ENCODE measurements at places on chromosomes 4 and X.

GRCh38 chr4:47990145-47990544 lies 26.3 kb downstream of the CNGA1 start:
- no peak for DNase-seq

GRCh38 chr4:94634271-94634670 lies 123.5 kb upstream of the BMPR1B start:
- DNase-seq, result peak; percentile 25

- peak; percentile 42 for DNase-seq
Observed at GRCh38 chrX:12988797-12989196, 13.9 kb downstream of the TMSB4X start.

DNA sequence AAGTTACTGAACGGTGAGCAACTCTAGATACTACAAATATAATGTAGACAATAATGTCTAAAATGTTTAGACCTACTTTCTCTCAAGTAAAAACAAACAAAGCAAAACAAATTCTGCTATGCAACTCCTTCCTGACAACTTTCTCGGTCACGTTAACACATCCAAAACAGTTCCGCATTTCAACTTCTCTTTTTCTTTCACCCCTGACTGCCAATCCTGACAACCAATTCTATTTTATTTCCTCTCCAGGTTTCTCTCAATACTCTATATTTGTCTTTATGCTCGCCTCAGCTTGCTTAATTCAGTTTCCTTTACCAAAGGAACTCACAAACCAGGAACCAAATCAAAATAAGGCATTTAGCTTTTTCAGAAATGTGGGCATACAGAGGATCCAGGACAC lies 513.0 kb downstream of the FSTL5 start:
- no peak for DNase-seq

- no peak for DNase-seq
Observed at GRCh38 chr4:171674781-171675180, 138.4 kb upstream of the GALNTL6 start.

GRCh38 chr4:1400191-1400805 lies 5.9 kb downstream of the NKX1-1 start:
- no peak for DNase-seq

- DNase-seq, result no peak
Observed at GRCh38 chrX:23932046-23932445, 24.2 kb downstream of the CXorf58 start.

DNA sequence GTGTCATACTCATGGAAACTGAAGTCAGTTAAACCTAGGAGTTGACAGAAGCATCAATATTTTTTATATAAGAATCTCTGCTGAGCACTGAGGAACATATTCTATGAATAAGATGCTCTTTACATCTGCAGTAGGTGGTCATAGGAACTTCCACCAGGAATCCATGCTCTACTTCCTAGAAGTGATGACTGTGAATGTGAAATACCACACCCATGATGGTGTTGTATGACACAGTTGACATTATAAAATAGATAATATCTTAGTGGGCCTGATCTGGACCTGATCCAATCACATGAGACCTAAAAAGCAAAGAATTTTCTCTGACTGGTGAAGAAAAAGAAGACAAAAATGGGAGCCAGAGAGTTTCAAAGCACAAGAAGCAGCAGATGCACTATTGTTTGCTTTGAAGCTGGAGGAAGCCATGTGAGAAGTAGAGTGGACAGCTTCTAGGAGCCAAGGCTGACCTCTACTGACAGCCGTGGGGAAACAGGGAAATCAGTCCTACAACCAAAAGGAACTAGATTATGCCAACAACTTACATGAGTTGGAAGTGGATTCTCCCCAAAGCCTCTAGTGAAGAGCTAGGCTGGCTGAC lies 68.6 kb upstream of the HS3ST1 start:
- no peak for DNase-seq

DNA sequence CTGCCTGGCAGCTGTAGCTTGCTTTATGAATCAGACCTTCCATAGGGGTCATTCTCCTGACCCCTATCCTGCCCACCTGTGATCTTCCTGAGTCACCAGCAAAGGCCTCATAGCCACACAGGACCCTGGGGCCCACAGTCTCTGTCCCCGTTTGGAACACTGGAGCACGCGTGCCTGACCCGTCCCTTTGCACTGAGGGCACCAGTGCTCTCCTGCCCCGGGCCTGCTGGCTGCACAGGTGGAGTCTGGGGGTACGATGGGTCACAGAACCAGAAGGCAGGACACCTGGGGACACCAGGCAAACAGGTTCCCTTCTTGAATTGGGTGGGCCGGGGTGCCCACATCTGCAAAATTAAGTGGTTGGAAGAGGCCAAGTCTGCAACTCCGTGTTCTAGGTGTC lies 97.2 kb downstream of the CPZ start:
- DNase-seq, result no peak

- no peak for DNase-seq
Observed at GRCh38 chr4:144342949-144343760, 202.6 kb upstream of the GYPA start.

DNA sequence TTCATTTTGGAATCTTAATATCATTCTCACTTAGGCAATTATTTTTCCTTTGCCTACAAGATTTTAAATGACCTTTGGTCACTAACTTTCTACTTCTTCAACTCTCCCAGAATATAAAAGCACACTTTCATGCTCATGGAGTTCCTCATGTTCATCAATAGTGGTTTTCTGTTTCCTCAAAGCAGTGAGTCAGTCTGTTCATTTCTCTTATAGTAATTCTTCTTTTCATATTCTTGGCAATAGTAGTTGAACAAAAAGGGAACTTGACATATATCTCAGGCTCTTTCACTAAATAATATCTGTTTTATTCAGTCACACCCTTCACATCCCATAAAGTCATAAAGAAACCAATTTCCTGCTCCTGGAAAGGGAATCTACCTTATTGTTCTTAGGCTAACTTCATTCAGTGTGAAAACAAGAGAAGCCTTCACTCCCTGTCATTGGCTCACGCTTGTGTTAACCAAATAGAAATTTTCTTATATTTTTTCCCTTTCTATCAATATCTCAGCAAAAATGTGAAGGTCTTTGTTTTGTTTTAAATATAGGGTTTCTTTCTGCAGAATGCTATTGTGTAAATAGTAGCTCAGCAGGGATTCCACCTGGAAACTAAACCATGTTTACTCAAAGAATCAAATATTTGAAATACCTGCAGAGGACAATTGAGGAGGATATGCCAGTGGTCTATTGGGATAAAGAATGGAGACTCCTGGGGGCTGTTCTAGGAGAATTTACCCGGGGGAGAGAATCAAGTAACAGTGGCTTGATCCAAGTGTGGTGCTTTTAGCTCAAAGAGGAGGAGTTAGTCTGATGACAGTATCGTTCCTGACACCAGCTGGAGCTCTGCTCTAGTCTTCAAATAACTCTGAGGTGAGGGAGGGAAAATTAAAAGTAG lies 13.4 kb upstream of the TNIP3 start:
- no peak for DNase-seq

- peak; percentile 8 for DNase-seq
Observed at GRCh38 chr4:80340036-80340435, 4.5 kb downstream of the CFAP299 start.

- DNase-seq, result no peak
Observed at GRCh38 chrX:7059214-7059838, 88.2 kb upstream of the STS start.

DNA sequence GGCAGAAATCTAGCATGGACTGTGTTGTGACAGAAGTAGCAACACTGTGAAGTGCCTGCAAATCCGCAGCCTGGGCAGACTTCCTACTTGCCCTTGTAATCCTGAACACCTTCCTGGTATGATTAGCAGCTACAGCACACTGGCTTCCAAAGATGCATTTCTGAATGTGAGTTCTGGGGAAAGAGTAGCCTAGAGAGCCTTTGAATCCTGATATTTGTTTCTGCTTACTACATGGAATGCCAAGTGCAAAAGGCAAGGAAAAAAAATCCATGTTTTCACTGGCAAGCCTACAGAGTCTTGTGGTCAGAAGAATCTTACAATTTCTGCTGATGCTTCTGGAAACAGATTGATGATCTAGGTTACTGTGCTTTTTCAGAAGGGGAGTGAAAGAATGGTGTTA lies 223.7 kb downstream of the COL25A1 start:
- peak; percentile 48 for DNase-seq

DNA sequence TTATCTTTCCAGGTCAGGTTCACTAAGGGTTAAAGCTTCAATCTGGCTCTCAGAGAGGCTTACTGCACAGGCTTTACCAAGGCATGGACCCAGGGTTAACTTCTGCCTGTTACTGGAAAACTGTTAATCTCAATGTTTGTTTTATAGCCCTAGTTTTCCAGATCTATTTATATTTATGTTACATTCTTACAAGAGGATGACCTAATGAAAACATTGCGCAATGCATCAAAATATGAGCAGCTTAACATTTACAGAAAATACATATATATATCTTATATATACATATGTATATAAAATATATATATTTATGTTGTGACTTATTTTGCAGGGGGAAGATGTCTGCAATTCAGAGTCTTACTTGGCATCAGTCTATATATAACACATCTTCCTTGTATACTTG lies 112.3 kb downstream of the PCDH19 start:
- DNase-seq, result no peak

GRCh38 chrX:51420610-51421009 lies 75.8 kb downstream of the NUDT11 start:
- DNase-seq, result peak; percentile 30

DNA sequence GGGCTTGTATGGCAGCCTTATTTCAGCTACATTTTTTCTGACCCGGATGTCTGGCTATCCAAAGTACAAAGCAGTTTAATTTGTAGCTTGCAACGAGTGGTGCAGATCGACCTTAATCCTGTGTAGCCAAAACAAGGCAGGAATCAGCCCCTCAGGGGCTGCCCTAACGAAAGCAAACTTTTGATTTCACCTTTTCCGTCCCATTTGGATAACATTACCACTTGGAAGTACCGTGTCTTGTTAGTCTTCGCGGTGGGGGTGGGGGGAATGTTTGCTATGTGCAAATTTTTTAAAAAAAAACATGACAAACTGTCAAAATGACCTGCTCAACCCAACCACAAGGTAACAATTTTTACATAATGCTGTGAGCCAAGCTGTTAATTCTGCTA lies 766 bp upstream of the DNAJB14 start:
- DNase-seq, result no peak

DNA sequence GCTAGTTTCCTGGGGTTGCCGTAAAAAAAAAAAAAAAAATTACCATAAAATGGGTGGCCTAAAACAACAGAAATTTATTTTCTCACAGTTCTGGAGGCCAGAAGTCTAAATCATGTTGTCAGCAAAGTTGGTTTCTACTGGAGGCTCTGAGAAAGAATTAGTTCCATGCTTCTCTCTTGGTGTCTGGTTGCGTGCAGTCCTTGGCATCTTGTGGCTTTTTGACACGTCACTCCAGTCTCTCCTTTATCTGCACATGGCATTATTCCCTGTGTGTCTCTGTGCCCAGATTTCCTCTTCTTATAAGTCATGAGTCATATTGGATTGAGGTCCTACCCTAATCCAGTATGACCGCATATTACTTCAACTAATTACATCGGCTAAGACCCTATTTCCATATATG lies 38.7 kb downstream of the SPATA4 start:
- peak; percentile 64 for DNase-seq

GRCh38 chr4:164526933-164527583 lies 226.9 kb upstream of the SMIM31 start:
- DNase-seq, result no peak

- DNase-seq, result no peak
Observed at GRCh38 chrX:154431341-154431740, 2.9 kb downstream of the ATP6AP1 start.

DNA sequence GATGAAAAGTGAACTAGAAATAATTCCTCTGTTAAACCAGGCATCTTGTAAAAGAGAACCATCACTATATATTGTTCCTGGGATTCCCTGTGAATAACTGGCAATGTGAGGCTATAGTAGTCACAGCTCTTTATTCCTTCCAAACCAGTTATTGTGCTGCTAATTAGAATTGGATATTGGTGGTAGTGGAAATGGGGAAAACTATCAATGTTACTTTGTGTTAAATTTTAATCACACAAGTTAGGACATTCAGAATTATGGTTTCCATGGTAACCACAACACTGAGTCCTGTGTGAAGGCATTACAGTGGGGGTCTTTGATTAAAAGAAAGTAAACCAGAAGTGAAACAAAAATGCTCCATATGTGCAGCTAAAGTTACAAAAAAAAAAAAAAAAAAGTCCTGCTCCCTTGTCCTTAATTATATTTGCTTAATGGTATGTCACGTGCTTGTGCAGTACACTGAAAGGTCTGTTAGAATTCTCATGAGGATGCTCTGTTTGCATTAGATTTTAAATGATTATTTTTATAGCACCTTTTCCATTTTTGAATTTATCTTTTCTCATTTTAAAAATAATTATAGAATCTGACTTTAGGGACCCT lies 200.4 kb downstream of the ADGRL3 start:
- DNase-seq, result no peak

DNA sequence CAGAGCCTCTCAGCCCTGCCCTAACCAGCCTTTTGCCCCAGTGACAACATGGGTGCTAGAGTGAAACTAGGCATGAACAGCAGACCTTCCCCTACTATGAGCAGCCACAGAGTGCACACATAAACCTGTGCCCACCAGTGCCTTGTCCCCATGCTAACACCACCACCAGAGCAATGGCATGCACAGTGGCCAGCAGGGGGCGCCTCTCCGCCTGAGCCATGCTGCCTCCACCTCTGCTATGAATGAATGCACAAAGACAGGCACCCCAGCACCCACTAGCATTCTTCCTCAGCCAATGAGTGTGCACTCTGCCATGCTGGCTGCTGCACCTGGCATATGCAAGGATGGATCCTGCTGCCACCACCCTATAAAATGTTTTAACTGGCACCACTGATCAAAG lies 286.9 kb upstream of the FGF16 start:
- no peak for DNase-seq
